ENCODE measurements at places on chromosomes 12 and 14. TPM values are rescaled to one million over a fixed set of nuclear protein-coding genes. Genes with fewer than 3 reads are reported as not detected.

COPZ1 gene
- 125 TPM for total RNA-seq

NGB gene
- total RNA-seq = not detected

PMCH gene
- total RNA-seq = not detected

VASH1 gene
- 37.1 TPM for total RNA-seq

SYCP3 gene
- 0.64 TPM for total RNA-seq

LPAR5 gene
- 2.5 TPM for total RNA-seq

ANO2 gene
- total RNA-seq = 36.8 TPM

NPFF gene
- total RNA-seq = not detected

UNC119B gene
- 23.0 TPM for total RNA-seq

TNFAIP2 gene
- 158 TPM for total RNA-seq

TRHDE gene
- total RNA-seq = 7.3 TPM

TXNRD1 gene
- total RNA-seq = 161 TPM

RNU7-1 gene
- not detected for total RNA-seq

RSRC2 gene
- 63.8 TPM for total RNA-seq

BMAL2 gene
- total RNA-seq = 6.9 TPM

PTPRO gene
- total RNA-seq = 10.6 TPM

TAS2R13 gene
- 1.3 TPM for total RNA-seq

OR2AP1 gene
- total RNA-seq = not detected

CEBPE gene
- total RNA-seq = not detected

EFCAB11 gene
- 4.0 TPM for total RNA-seq

NOS1 gene
- 4.9 TPM for total RNA-seq

CCT2 gene
- 90.8 TPM for total RNA-seq

NUDT14 gene
- 59.1 TPM for total RNA-seq
